Coronary artery (tissue), 2 donors: ENCODE measurements at places on chromosomes 5 and 9.
A peak's percentile ranks its signal among the peaks of the same experiment; 100 is the strongest.

GRCh38 chr5:126732716-126733115 lies 44.2 kb upstream of the LMNB1 start:
- DNase-seq, result no peak

- DNase-seq, result no peak
Observed at GRCh38 chr9:249025-249424, 34.4 kb downstream of the DOCK8 start.

DNA sequence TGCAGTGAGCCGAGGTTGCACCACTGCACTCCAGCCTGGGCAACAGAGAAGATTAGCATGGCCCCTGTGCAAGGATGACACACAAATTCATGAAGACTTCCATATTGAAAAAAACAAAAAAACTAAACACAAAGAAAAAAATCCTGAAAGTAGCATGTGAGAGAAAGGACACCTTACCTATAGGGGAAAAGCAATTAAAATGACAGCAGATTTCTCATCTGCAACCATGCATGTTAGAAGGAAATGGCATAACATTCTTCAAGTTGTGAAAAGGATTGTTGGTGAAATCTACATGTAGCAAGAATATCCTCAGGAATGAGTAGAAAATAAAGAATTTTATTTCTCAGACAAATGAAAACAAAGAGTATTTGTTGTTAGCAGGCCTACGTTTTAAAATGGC lies 13.4 kb upstream of the ZNF169 start:
- no peak for DNase-seq

- DNase-seq, result no peak
Observed at GRCh38 chr9:125966959-125967711, 220.0 kb downstream of the PBX3 start.

DNA sequence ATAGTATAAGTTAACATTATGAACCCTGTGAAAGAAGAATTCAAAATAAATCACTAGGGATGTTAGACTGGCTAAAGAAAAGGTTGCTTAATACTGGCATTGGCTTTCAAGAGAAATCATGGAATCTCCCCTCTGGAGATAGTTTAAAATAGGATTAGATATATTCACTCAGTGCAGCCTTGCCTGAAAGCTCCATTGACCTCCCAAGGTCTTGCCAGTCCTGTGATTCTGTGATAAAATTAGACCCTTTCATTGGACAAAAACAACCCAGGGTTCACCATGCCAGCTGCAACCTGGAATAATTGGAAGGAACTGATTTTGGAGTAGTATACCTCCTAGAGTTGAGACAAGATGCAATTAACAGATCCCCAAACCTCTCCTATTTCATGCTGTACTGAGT lies 588.1 kb upstream of the MEF2C start:
- no peak for DNase-seq

DNA sequence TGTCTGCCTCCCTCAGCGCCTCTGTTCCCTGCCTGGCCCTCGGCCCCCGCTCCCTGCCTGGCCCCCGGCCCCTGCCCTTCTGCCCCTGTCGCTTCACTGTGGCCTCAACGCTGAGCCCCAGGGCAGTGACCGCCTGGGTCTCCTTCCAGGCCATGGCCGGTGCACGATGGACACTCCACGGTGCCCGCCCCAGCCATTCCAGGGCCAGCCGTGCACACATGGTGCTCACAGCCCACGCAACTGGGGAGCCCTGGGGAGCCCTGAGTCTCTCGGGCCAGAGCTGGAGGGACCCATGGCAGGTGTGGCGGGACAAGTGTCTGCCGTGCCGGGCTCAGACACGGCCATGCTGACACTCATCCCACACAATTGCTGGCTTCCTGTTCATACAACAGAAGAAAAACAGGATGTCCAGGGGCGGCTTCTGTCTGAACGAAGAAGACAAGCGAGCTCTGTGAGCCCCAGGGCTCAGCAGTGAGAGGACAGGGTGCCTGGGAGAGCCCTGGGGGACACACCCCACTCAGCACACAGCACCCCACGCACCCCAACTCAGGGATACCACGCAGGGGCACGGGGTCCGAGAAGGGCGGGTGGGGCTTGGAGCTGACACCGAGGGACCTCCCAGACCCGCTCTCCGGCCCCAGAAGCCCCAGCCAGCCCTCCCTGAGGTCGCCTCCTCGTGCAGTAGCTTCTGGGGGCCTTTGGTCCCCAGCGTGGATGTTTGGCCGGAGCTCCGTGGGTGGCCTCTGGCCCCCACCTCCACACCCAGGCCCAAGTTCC lies 35.7 kb downstream of the EXD3 start:
- DNase-seq, result no peak

- no peak for DNase-seq
Observed at GRCh38 chr5:9331372-9331771, 214.5 kb downstream of the SEMA5A start.

DNA sequence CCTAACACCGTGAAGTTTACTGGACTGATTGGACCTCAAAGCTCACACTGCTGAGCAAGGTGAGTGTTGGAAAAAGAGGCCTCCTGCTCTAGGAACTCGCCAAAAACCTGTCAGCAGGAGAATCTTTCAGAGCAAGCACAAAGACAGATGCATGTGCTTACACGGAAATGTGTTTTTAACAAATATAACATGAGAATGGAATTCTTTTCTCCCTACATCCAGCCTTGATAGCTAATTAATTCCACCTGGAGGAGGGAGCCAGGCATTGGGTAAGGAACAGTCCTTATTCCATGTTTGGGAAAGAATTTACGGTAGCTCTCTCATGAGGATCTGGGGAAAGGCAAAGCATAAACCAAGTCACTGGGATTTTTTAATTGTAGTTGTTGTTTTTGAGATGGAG lies 98.8 kb downstream of the KLF4 start:
- DNase-seq, result no peak

GRCh38 chr5:149586708-149587318 lies 5.5 kb downstream of the ARHGEF37 start:
- DNase-seq, result no peak

GRCh38 chr5:172832383-172833315 lies 1.4 kb upstream of the ERGIC1 start:
- DNase-seq, result peak; percentile 77

DNA sequence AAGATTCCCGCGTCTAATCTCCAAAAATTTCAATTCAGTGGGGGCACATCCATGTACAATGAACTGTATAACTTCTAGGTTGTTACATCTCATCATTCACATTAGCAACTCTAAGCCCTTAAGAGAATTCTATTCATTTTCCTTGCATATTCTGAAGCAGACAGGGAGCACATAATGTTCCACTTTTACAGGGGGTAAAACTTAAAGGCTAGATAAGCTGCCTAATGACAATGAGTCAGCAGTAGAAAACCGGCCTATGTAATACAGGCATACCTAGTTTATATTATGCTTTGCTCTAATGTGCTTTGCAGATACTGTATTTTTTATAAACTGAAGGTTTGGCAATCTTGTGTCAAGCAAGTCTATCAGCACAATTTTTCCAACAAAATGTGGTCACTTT lies 40.4 kb downstream of the PTAR1 start:
- DNase-seq, result no peak

DNA sequence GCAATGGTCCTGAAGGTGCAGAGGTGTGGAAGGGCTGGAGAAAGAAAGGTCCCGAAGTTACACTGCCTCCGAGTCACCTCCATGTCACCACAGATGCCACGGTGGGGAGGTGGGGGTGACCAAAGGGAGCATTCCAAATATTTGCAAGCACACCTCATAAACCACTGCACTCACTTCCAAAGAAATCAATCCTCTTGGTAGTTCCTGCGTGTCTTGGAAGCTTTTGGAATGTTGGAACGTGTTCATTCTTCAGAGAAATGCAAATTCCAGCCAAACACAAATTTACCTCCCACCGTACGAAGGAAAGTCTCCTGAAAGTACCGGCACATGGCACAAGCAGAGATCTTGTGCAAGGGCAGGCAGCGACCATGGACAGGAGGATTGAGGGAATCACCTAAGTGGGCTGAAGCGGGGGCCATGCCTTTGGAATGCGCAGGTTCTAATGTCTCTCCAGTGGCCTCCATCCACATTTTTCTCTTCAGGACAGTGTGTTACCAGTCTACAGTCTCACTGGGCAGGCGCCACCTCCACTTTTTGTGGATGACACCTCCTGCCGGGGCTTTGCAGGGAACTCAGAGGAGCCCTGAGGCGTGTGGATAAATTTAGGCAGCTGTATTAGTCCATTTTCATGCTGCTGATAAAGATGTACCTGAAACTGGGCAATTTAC lies 54.0 kb downstream of the NSUN2 start:
- DNase-seq, result no peak

DNA sequence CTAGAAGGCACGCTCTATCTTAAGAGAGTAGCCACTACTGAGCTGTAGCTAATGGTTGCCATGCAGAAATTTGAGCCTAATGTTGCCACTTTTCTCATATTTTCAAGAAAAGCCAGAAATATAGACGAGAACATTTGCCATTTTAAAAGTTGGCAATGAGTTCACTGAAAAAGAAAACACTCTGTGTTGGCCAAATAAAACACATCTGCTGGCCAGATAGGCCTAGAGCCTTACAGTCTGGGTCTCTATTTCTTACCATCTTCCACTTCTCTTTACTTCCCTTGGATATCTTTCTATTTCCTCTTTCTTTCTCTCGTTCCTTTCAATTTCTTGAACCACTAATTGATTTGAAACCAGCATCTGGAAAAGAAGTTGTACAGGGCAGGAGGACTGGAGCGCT lies 36.6 kb upstream of the VCAN start:
- DNase-seq, result no peak

- DNase-seq, result no peak
Observed at GRCh38 chr5:9507974-9508373, 37.9 kb downstream of the SEMA5A start.

DNA sequence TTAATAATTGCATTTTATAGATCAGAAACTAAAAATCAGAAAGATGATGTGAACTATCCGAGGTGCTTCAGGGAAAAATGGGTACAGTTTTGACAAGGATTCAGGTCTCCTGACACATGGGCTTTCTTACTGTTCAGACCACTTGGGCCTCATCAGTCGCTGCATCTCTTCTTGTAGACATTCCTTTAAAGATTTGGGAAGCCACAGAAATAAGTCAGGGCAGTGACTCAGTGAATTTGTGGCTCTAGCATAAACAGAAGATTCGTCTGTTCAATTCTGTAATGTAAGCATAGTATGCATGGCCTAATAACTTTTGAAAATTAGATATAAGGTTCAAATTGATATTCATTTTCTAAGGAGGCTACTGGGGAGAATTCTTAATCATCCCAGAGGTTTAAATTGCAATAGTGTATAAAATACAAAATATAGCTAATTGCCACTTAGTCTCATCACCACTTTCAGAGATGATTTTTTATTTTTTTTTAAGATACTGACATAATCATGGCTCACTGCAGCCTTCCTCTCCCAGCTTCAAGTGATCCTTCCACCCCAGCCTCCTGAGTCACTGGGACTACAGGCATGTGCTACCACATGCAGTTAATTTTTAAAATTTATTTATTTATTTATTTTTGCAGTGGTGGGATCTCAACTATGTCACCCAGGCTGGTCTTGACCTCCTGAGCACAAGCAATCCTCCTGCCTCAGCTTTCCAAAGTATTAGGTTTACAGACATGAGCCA lies 48.9 kb downstream of the RASEF start:
- DNase-seq, result no peak

DNA sequence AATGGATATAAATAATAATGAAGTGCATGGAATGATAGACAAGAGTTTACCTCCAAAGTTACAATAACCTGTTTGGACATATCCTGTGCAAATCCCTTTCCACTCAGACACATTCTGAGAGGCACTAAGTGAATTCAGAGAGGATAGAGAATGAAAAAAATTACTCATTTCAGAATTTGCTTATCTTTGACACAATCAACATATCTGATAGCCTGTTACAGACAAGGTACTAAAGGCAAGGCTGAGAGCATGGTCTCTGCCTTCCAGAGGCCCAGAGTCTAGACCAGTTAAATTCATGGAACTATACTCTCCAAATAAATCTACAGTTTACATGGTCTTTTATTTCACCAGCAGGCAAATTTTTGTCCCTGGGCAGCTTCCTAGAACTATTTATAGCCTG lies 371.8 kb upstream of the PTGER4 start:
- no peak for DNase-seq

DNA sequence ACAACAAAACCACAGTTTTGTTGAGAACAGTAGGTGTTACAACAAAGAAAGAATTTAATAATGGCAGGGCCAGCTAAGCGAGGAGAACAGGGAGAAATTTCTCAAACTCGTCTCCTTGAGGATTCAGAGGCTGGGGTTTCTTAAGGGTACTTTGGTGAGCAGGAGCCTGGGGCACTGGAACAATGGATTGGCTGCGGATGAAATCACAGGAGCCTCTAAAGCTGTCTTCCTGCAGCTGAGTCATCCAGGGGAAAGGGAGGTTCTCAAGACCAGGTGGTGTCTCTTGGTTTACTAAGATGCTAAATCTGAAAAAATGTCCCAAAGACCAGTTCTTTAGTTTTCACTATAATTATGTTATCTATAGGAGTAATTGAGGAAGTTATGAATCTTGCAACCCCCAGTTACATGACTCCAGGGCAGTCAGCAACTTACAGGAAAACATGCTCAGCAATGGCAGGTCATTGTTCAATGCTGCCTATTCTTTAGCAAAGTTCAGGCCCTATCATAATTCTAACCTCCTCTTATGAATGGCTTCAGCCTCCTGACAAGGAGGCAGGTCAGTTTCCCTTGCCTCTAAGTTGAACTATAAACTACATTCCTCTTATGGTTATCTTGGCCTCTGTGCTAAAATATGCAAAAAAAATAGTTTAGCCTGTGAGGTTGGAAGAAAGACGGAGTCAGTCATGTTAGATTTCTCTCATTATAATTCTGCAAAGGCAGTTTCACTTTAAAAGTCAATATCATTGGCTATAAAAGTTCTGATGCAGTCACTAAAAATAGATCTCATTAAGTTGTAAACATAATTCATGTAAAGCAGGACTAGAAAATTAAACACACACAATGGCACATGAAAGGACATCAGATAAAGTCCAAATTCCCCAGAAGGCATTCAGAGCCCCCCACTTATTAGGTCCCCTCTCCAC lies 63.3 kb upstream of the CKS2 start:
- no peak for DNase-seq

DNA sequence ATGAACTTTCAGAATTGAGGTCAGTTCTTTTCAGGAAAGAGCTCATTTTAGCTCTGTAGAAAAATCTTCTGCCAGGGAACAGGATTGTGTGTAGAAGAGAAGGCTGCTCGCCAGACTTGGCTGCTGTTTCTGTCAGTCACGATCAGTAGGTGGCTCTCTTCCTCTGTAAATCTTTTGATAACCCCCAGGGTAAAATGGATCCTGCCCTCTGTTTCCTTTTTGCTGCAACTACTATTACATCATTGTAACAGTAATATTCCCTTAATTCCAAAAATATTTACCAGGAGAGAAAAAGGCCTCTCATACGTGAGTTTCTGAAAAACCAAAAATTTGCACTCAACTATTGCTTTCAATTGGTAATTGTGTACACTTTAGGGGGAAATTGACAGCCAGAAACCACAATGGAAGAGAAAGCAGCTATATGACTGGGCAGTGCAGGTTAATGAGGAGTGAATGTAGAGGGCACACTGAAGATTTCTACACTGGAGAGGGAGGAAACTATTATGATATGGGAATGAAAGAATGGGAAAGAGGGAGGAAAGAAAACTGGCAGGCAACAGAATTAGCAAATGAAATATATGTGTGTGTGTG lies 12.3 kb downstream of the IFNA21 start:
- no peak for DNase-seq
